ENCODE measurements at places on chromosomes 12 and 14.

GRCh38 chr12:76810671-76811419 is 46.9 kb downstream of the ZDHHC17 start:
- no peak for DNase-seq

DNA sequence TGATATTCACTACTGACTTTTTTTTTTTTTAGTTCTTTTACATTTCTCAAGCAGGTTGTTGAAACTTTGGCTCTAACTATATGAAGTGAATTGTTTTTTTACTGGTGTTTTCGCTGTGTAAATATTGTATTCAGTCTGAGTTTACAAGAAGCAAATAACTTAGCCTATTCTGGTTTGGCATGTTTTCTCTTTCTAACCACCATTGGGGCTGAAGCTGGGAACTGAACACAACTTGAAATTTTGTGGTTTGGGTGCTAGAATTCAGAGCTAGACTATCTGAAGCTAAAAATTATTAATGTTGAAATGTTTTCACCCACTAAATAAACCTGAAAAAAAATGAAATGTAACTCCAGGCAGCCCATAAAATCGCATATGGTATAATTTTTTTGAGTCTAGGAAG is 37.2 kb downstream of the RAD51B start:
- DNase-seq, result no peak

GRCh38 chr14:70776197-70776596 is 33.1 kb downstream of the MAP3K9 start:
- no peak for DNase-seq

- no peak for DNase-seq
Measured at GRCh38 chr12:15699886-15700285, 89.3 kb downstream of the EPS8 start.

DNA sequence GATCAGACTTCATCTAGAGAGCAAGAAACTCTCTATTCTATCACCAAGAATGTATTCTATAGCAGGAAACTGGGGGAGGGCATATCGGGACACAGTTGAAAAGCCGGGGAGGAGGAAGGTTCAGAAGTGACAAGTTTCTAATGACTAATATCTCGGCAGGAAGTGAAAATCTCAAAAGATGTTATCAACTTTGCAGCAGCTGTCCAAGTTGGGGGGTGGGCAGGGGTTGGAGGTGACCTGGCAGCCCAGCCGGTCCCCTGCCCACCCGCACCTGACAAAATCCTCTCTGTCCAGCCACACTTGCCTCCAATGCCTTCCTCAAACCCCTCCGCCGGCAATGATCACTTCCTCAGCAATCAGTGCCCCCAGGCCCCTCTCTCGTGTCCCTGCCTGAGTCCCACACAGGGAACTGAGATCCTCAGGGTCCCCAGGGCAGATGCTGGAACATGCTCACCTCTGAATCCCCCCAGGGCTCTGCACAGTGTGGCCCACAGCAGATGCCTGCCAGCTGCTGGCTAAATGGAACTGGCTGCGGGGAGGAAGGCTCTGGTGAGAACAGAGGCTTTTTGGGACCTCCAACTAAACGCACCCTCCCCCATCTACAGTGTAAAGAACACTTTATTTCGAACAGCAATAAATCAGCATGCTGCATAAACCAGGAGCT is 43.9 kb downstream of the CCDC88C start:
- DNase-seq, result peak; percentile 71

DNA sequence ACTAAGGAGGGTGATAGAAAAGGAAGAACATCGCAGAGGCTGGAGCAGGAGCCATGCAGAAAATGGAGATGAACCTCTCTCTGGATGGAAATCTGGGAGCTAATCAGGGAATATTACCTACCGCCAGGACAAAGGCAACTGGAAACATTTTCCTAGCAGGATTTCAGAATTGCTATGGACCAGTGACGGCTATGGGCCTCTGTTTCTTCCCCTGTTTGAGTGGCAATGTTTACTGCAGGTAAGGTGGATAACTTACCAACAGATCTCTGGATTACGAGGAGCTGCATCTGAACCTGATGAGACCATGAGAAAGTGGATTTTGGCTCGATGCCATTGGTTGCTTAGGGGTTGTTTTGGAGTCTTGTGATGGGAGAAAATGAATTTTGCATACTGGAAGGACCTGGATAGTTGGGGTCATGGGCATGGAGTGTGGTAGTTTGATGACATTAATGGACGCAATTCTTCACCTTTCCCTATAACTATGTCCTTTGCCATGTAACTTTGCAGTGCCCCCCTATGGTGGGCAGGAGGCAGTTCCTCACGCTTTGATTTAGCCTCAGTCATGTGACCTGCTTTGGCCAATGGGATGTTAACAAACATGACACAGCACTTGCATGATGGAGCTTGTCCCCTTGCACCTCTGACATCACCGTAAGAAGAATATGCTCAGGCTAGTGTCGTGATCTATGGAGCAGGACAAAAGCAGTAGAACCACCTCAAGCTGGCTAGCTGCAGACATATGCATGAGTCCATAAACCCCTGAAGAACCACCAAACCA is 51.1 kb downstream of the CALM1 start:
- DNase-seq, result no peak

- no peak for DNase-seq
Measured at GRCh38 chr12:78651755-78652154, 212.8 kb upstream of the SYT1 start.

- no peak for DNase-seq
Measured at GRCh38 chr12:25745281-25745680, 192.2 kb upstream of the LMNTD1 start.

- DNase-seq, result no peak
Measured at GRCh38 chr12:76529226-76529918, 30.2 kb downstream of the OSBPL8 start.

GRCh38 chr12:97169889-97170567 is 263.0 kb downstream of the NEDD1 start:
- no peak for DNase-seq

- DNase-seq, result no peak
Measured at GRCh38 chr12:80892597-80893445, 44.9 kb downstream of the LIN7A start.

DNA sequence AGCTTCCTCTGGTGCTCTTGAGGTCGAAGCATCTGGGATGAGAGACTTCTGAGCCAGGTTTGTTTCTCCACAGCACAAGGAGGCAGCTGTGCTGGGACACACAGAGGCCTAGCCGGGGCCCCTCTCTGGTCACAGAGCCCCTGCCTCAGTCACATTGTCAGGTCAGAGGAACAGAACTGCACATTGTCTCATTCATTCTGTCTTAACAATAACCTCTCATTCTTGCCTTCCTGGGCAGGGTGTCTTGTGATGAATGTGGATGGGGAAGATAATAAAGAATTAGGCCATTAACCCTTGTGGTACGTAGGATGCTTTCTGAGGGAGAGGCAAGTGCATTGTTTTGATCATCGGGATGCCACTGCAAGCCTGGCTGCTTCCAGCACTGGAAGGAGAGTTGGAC is 29.8 kb downstream of the FNTB start:
- no peak for DNase-seq

DNA sequence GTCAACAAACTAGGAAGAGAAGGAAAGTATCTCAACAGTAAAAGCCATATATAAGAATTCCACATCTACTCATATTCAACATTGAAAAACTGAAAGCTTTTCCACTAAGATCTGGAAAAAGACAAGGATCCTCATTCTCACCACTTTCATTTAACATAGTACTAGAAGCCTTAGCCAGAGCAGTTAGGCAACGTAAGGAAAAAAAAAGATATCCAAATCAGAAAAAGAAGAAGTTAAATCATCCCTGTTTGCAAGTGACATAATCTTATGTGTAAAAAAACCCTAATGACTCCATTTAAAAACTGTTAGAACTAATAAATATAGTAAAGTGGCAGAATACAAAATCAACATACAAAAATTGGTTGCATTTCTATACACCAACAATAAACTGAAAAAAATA is 426.2 kb downstream of the BCAT1 start:
- peak; percentile 61 for DNase-seq

- DNase-seq, result peak; percentile 62
Measured at GRCh38 chr14:21352587-21352986, 31.2 kb downstream of the SUPT16H start.

- DNase-seq, result no peak
Measured at GRCh38 chr12:91044586-91044985, 13.2 kb downstream of the KERA start.

- DNase-seq, result peak; percentile 9
Measured at GRCh38 chr12:133106253-133106652, 23.8 kb downstream of the ZNF891 start.

DNA sequence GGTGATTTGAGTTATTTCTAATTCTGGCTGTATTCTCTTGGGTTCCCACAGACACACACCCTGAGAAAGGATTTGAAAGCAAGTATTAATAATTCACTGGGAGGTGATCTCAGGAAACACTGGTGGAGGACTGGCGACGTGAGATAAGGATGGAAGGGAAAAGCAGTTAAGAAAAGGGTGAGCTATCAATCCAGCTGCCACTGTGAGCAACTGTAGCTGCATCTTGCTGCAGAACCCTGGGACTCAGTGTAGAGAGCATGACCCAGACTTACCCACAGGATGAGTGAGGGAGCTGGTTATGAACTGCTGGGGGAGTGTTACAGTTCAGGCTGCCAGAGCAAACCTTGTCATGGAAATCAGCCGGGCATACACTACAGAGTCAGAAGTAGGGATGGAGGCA is 71.9 kb downstream of the RESF1 start:
- DNase-seq, result no peak

DNA sequence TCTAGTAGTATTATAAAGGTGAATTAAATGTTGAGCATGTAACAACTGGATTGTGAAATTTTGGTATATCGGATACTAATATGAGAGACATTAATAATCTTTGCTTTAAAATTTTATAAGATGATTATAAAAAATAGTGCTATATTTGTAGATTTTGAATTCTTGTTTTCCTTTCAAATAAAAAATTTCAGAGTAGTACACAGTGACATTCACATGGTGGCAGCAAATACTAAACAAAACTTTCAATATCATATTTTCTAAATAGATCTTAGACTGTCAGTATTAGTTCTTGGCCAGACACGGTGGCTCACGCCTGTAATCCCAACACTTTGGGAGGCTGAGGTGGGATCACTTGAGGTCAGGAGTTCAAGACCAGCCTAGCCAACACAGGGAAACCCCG is 166.0 kb downstream of the NAV3 start:
- no peak for DNase-seq

DNA sequence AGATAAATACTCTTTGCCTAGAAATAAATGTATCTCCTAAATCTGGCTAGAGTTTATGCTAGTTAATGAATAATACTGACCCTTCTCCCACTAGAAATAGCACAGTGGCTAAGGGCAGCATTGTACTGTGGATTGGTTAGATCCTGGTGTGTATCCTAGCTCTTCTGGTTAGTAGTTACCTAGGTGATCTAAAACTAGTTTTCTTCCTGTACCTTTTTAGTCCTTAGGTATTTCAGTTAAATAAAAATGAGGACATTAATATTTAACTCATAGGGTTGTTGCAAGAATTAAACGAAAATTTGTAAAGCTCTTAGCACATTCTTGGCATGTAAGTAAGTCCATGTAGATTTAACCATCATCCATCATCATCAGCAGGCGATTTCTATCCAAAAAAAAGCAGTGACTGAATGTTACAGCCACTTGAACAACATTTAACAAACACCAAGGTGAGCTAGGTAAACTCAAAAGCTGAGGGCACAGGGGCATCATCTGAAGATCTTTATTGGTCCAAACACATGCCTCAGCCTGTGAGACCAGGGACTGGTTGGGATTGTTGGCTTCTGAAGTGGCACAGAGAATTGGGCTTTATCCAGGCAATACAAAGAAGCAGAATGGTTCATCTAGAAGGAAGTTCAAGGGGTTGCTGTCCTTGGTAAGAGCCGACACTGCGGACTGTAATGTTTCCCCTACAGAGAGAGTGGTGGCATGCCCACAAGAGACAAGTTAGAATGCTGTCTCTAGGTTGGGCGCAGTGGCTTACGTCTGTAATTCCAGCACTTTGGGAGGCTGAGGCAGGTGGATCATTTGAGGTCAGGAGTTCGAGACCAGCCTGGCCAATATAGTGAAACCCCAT is 100.8 kb downstream of the GAS2L3 start:
- DNase-seq, result no peak

GRCh38 chr12:14826491-14826890 is 12.5 kb upstream of the SMCO3 start:
- DNase-seq, result no peak

GRCh38 chr12:92528586-92528985 is 174.2 kb upstream of the PLEKHG7 start:
- no peak for DNase-seq

- no peak for DNase-seq
Measured at GRCh38 chr14:23640524-23641141, 4.5 kb downstream of the DHRS2 start.

GRCh38 chr12:49872381-49872780 is 29.5 kb upstream of the BCDIN3D start:
- no peak for DNase-seq

GRCh38 chr12:96472384-96472783 is 17.0 kb upstream of the CFAP54 start:
- no peak for DNase-seq

GRCh38 chr14:87508333-87508732 is 484.6 kb downstream of the GALC start:
- DNase-seq, result no peak

- DNase-seq, result no peak
Measured at GRCh38 chr12:3950714-3951320, 77.6 kb upstream of the PARP11 start.

DNA sequence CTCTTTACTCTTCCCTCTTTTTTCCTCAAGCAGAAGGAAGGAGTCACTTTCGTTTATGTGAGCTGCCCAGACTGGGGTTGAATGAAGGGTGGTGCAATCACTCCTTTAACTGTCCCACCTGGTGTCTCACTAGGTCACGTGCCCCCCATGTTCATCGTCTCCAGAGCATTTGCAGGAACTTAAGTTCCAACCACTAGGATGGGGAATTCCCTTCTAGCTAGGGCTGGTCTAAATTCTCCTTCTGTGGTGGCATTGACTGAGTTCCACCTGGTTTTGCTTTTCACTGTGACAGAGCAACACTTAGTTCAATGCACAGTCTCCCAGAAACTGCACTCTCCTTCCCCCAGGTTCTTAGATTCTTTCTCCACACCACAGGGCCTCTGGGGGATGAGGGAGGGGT is 9.5 kb downstream of the FANCM start:
- no peak for DNase-seq

DNA sequence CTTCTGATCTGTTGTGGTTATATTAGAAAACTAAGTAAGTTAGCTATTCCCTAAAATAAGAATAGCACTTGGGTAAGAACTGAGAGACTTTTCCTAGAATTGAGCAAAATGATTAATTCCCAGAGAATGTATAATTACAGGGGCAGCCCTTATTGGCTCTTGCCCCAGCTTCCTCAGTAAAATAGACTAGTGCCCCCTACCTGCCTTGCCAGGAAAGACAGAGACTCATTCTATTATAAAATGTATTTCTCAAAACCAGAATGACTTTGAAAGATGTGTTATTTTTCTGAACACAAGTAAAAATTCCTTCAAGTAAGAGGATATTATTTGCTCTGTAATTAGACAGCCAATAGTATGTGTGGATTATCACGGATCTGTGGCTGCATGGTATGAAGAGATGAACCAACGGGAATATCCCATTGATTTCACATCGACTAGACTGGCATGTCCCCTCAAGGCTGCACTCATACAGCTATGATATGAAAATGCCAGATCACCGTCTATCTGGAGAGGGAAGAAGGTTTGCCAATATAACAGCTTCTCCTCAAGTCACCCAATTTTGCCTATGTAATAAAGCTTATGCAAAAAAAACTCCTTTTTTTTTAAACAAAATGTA is 7.4 kb upstream of the GLRX5 start:
- peak; percentile 69 for DNase-seq
